Placental epithelial cell (primary cell): ENCODE measurements at places on chromosomes 11 and 22. TPM values are rescaled to one million over a fixed set of nuclear protein-coding genes. Genes with fewer than 3 reads are reported as not detected.

ART1 gene
- not detected in 2 replicates for total RNA-seq

JAML gene
- under 0.01 TPM in 1 of 2 replicates, not detected in the other for total RNA-seq

UBQLNL gene
- total RNA-seq = 0.22 and 0.39 TPM in 2 replicates

PRG3 gene
- total RNA-seq = not detected in 2 replicates

CCDC134 gene
- total RNA-seq = 9.0 and 10.2 TPM in 2 replicates

OR10A2 gene
- not detected in 2 replicates for total RNA-seq

FOSL1 gene
- total RNA-seq = 1.1 and 1.2 TPM in 2 replicates

ANKK1 gene
- total RNA-seq = 1.6 and 2.0 TPM in 2 replicates

SLC22A12 gene
- not detected in 2 replicates for total RNA-seq

OR9G1 gene
- total RNA-seq = not detected in 2 replicates

SYT7 gene
- total RNA-seq = 0.22 and 0.39 TPM in 2 replicates

DDIAS gene
- 1.6 and 2.0 TPM in 2 replicates for total RNA-seq

YWHAH gene
- 76.9 and 120 TPM in 2 replicates for total RNA-seq

SESN3 gene
- 145 and 184 TPM in 2 replicates for total RNA-seq

MMP27 gene
- not detected in 2 replicates for total RNA-seq

RAB38 gene
- 2.0 and 2.9 TPM in 2 replicates for total RNA-seq

SPTBN2 gene
- total RNA-seq = 26.3 and 29.9 TPM in 2 replicates

MS4A7 gene
- total RNA-seq = 0.43 TPM in 1 of 2 replicates, not detected in the other

AMPD3 gene
- total RNA-seq = 16.1 and 16.2 TPM in 2 replicates

FAM111B gene
- total RNA-seq = 2.2 and 5.9 TPM in 2 replicates

LINC01488 gene
- total RNA-seq = not detected in 2 replicates

OLFML1 gene
- under 0.01 TPM in 1 of 2 replicates, not detected in the other for total RNA-seq
